ENCODE measurements at places on chromosomes 12 and 14. TPM values are rescaled to one million over a fixed set of nuclear protein-coding genes. Genes with fewer than 3 reads are reported as not detected.

GRCh38 chr12:27555925-27556778 lies 32.1 kb downstream of the PPFIBP1 start:
- no peak for DNase-seq
- H3K27me3 ChIP-seq: no peaks in the 10 kb centered on the region
- H3K4me3 ChIP-seq: no peak overlapping the region
- peaks cover 14% of the 10 kb centered on the region for H3K4me1 ChIP-seq

- H3K27me3 ChIP-seq: no peaks in the 10 kb centered on the region
- H3K36me3 ChIP-seq: no peaks in the 10 kb centered on the region
- no peaks in the 10 kb centered on the region for H3K4me1 ChIP-seq
Measured at GRCh38 chr12:109613649-109614455, 40.3 kb downstream of the MVK start.

ESR2 gene
- 2.5 TPM for total RNA-seq

DNA sequence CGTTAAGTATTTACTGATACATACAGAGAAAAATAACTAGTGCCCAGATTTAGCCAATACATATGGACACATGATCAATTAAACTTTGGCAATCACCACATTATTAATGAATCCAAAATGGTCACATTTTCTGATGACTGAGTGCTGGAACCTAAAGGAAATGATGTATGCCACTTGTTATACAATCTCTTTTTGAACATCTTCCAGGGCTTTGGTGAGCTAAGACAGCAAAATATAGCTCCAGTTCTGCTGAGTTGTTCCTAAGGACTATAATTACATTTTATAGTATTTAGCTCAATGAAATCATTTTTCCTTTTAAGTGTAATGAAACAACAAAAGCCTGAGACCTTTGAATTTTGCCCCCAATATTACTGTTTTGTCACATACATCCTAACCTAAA lies 329.1 kb upstream of the ATP2B1 start:
- no peaks in the 10 kb centered on the region for H3K36me3 ChIP-seq
- H3K27me3 ChIP-seq: no peaks in the 10 kb centered on the region
- no peak overlapping the region for H3K4me3 ChIP-seq
- DNase-seq: no peak
- H3K27ac ChIP-seq: no peak overlapping the region

DNA sequence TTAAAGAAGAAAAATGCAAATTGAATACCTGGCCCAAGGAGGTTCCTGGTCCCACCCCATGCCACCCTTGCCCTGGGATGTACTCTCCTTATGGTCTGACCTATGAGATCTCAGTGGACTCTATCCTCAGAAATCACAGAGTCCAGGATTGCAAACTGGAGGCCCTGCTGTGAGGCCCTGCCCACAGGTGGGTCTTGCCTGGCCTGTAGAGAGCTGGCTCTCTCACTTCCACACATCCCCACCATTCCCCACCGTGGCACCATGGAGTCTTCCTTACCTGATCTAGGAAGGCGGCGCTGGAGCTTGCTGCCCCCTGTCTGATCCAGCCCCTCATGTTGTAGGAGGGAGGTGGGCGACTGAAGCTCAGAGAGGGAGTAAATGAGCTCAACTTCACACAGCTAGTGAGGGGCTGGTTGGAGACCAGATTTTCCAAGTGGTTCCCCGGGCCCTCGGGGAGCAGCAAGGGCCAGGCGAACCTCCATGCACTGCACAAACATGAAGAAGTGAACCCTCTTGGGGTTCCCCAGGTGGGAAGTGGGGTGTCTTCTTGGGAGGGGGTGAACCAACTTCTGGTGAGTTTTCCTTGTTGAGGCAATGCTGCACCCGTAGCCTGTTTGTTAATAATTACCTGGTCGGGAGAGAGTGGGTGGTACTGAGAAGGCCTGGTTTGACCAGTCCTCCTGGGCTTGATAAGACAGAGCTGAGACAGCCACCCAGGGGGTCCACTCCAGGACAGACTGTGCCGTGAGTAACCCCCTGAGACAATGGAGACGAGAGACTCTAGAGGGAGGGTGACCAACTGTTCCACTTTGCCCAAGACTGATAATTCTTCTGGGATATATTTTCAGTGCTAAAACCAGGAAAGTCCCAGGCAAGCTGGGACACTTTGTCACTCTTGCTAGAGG lies at the start of gene SERPINA4:
SERPINA4 (plus strand) TSS at position 692 of the 905 bp plus-strand sequence. CDS start 2,041 bp downstream, outside the sequence.
- DNase-seq: no peak
- no peak within 1 kb of the TSS for H3K4me3 ChIP-seq
- no peaks in the 10 kb centered on the region for H3K36me3 ChIP-seq
- no peaks in the 10 kb centered on the region for H3K27me3 ChIP-seq

GPR132 gene
- total RNA-seq: 4.2 TPM

DNA sequence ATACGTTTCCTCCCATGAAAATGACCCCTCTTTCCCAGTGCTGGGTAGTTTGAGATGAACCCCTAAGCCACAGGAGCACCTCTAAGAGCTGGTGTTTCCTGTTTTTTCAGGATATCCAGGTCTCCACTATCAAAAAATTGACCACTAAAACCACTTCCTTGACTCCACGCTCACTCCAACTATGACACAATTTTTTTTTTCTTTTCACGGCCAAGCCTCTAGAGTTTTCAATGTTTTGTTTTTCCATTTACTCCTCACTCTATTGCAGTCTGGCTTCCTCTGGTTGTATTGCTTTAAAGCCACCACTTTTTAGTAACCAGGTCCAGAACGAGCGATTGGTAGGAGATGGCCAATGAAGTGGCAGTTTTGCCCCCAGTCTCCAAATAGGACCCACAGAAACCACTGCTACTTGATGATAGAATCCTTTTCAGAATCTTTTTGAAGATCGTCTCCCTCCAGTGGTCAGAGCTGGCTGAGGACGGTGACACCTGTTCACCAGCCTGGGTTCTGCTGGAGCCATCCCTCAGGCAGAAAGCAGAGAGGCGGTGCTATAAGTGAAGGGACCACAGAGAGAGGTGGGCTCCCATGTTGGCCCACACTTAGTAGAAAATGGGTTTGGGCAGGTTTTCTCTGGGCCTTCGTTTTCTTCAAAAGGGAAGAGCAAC lies 454.4 kb downstream of the VRK1 start:
- H3K27ac ChIP-seq: no peak overlapping the region
- no peak overlapping the region for H3K4me3 ChIP-seq
- H3K4me1 ChIP-seq: no peaks in the 10 kb centered on the region
- H3K36me3 ChIP-seq: no peaks in the 10 kb centered on the region
- no peak for DNase-seq

DNA sequence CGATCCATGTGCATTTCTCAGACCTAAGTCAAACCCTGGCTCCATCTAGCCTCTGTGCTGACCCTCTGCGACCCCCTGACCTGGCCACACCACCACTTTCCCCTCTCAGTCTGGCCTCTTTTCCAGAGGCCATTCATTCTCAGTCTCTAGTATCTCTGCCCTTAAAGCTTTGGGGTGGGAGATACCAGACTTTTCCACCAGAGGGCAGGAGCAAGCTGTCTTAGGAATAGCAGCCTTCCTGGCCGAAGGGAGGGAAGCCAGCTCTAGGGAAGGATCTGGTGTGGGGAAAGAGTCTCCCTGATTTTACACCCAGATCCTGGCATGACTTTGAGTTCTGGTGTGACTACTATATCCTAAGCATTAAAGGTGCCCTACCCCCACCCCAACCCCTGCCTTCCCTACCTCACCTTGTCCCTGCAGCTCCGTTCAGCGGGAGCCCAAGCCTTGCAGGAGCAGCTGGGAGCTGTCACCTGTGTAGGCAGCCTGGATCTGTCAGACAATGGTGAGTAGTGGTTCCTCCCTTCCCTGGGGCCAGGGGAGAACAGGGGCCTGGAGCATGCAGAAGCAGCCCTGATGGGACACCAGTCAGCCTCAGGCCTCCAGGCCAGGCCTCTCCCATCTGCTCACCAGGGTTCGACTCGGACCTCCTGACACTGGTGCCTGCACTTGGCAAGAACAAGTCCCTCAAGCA lies 6.6 kb downstream of the CARMIL3 start:
- no peak overlapping the region for H3K4me3 ChIP-seq
- H3K27me3 ChIP-seq: no peaks in the 10 kb centered on the region
- no peaks in the 10 kb centered on the region for H3K36me3 ChIP-seq

GNPNAT1 gene
- 22.2 TPM for total RNA-seq

DNA sequence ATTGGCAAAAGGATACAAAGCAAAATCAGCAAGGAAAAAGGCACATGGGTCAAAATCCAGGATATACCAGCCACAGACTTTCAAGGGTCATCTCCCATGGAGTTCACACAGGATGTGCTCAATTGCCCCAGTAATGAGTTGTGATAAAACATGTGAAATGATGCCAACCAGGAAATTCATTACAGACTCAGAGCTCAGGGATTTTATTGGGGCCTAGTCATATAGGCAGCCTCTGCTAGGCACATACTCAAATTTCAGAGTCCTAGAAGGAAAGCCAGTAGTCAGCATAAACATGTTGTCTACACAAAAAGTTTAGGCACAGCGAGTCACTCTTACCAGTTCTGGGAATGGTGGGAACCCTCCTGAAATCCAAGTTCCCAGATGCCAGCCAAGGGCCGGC lies 64.4 kb upstream of the OSBPL8 start:
- no peaks in the 10 kb centered on the region for H3K4me1 ChIP-seq
- H3K36me3 ChIP-seq: no peaks in the 10 kb centered on the region
- H3K4me3 ChIP-seq: no peak overlapping the region
- no peak overlapping the region for H3K27ac ChIP-seq
- DNase-seq: no peak

GRCh38 chr14:105087308-105087962 lies 22.2 kb upstream of the GPR132 start:
- H3K36me3 ChIP-seq: no peaks in the 10 kb centered on the region
- H3K4me1 ChIP-seq: peaks cover 8% of the 10 kb centered on the region
- H3K27me3 ChIP-seq: no peaks in the 10 kb centered on the region
- peak overlapping the region; percentile 22 for H3K27ac ChIP-seq

ZFYVE21 gene
- 70.9 TPM for total RNA-seq

RNASE3 gene
- total RNA-seq: 0.38 TPM

DNA sequence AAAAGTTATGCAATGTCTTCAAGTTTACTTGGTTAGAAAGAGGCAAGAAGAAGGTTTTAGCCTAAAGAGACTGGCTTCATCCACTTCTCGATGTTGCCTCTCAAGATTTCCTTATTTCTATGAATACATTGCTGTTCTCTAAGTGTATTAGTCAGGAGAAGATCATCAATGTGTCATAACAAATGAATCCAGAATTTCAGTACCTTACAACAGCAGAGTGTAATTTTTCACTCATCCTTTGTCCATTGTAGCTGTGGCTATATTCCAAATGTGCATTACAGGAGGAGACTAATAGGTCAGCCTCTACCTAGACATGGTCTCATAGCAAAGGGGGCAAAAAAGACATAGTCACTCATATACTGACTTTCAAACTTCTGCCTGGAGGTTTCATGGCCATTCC lies 579.1 kb downstream of the PRKD1 start:
- no peaks in the 10 kb centered on the region for H3K27me3 ChIP-seq
- no peak for DNase-seq
- no peaks in the 10 kb centered on the region for H3K36me3 ChIP-seq
- H3K4me3 ChIP-seq: no peak overlapping the region
- no peak overlapping the region for H3K27ac ChIP-seq

SYCP3 gene
- 0.25 TPM for total RNA-seq

DNA sequence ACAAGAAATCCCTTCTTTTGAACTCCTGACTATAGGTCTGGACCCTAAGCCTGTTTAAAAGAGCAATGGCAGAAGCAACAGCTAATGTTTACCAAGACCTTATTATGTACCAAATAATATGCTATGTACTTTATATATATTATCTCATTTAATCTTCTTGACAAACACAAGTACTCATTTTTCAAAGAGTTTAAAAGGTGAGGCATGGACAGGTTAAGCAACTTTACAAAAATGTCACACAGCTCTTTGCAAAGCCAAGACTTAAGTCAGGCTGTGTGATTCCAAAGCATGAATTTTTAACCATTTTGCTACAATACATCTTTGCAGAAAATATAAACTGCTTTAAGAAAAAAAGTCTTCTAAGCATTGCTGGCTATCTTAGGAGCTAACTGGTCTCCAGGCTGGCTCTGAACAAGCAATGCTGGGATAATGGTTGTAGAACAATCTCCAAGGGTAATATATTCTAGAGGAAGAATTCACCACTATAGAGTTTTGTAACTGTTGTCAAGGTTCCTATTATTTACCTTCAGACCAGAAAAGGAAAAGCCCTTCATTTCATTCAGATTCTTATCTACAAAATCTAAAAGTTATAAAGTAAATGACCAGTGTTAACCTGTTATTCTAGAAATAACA lies 22.1 kb downstream of the SYNJ2BP start:
- no peaks in the 10 kb centered on the region for H3K27me3 ChIP-seq
- peaks cover 2% of the 10 kb centered on the region for H3K36me3 ChIP-seq
- no peaks in the 10 kb centered on the region for H3K4me1 ChIP-seq
- H3K27ac ChIP-seq: no peak overlapping the region

OR4K1 gene
- not detected for total RNA-seq

RHOJ gene
- 20.0 TPM for total RNA-seq

DNA sequence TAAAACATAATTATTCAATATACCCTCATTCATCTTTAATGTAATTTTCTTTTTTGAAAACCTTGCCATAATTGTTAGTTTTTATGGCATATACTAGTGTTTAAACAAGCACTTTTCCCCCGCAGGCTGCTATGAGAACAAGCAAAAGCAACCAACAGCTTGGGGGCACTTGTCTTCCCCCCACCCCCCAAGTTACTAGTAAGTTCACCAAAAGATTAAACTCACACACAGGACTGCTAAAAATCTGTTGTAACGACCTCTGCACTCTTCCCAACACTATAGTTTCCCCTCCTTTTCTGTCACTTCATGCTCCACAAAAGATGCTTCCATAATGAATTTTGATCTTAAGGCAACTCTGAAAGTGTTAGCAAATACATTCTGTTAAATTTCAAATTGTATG lies 474.9 kb upstream of the SOX5 start:
- H3K4me3 ChIP-seq: no peak overlapping the region
- no peaks in the 10 kb centered on the region for H3K27me3 ChIP-seq
- no peak for DNase-seq
- H3K27ac ChIP-seq: no peak overlapping the region

HOXC13 gene
- not detected for total RNA-seq

PPP2R5C gene
- 129 TPM for total RNA-seq

GRCh38 chr12:109707470-109707821 lies 6.2 kb upstream of the FAM222A start:
- no peak overlapping the region for H3K4me3 ChIP-seq
- no peak overlapping the region for H3K27ac ChIP-seq
- peak; percentile 25 for DNase-seq
- H3K27me3 ChIP-seq: no peaks in the 10 kb centered on the region
- peaks cover 6% of the 10 kb centered on the region for H3K4me1 ChIP-seq

DNA sequence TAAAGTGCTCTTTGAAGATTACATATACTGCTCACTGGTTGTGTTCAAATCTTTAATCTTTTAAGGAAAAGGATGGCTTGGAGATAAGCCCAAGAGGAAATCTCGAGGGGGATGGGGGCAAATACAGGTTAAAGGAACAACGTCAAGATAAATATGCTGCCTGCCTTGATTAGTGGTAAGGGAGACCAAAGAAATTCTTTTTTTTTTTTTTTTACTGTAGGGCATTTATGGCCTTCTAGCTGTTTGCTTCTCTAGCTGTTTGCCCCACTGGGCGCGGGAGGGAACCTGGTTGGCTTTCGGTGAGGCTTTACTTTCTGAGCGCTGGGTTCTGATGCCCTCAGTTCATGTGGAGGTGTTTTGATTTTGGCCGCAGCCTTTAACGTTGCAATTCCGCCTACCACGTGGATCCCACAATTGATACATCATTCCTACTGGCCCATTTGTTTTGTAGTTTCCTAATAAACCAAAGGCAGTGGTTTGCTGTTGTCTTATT lies 5.7 kb downstream of the CCND2 start:
- H3K4me1 ChIP-seq: peaks cover 8% of the 10 kb centered on the region
- no peak for DNase-seq
- no peak overlapping the region for H3K27ac ChIP-seq
- no peaks in the 10 kb centered on the region for H3K36me3 ChIP-seq
- no peaks in the 10 kb centered on the region for H3K27me3 ChIP-seq

SLC10A1 gene
- total RNA-seq: not detected

Measured in kidney (tissue), 22 donors.